Karpas-422 (cell line): ENCODE measurements at places on chromosomes 5 and 9.

DNA sequence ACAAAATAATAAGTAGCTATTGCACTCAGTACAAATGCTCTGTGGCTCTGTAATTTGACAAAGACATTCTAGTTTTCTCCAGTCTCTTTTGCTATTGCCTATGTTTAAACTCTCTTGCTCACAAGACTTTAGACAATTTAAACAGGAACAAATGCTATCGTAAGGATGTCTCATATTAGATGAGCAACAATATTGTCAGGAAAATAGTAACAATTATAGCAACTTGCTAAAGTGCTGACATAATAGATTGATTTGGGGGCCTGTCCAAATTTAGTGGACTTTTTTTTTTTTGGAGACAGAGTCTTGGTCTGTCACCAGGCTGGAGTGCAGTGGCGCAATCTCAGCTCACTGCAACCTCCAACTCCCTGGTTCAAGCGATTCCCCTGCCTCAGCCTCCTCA, 11.8 kb downstream of the KIF2A start:
- no peak overlapping the region for H3K4me3 ChIP-seq
- no peak overlapping the region for H3K27ac ChIP-seq
- peaks cover 14% of the 10 kb centered on the region for H3K4me1 ChIP-seq
- no peak for DNase-seq
- H3K27me3 ChIP-seq: no peaks in the 10 kb centered on the region

GRCh38 chr5:25458628-25459027, 813.9 kb upstream of the CDH10 start:
- no peak for DNase-seq
- no peaks in the 10 kb centered on the region for H3K27me3 ChIP-seq
- no peaks in the 10 kb centered on the region for H3K4me1 ChIP-seq
- no peak overlapping the region for H3K27ac ChIP-seq

GRCh38 chr9:136862849-136863622, 3.1 kb downstream of the EDF1 start:
- peaks cover 6% of the 10 kb centered on the region; the same call in 1 of the 2 replicates for H3K36me3 ChIP-seq
- peaks cover 19% of the 10 kb centered on the region for H3K4me1 ChIP-seq
- H3K27ac ChIP-seq: no peak overlapping the region
- H3K27me3 ChIP-seq: no peaks in the 10 kb centered on the region
- DNase-seq: no peak

DNA sequence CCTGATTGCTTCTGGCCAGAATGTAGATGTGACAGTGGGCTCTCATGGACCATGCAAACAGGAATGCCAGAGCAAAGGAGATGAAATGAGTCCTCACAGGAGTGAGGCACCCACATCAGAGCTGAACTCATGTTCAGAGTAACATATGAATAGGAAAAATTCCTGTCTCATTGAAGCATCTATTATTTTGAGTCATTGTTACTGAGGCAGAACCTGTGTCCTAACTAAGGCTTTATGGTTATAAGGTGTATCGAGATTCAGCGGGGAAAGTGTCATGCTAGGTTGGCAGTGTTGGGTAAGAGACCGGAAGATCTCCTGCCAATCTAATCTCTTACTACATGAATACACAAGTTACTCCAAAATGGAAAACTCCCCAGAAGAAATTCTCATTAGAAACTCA, 304.1 kb downstream of the TRPM3 start:
- no peak for DNase-seq
- no peak overlapping the region for H3K4me3 ChIP-seq
- H3K36me3 ChIP-seq: no peaks in the 10 kb centered on the region
- no peaks in the 10 kb centered on the region for H3K4me1 ChIP-seq
- H3K27ac ChIP-seq: no peak overlapping the region
- no peaks in the 10 kb centered on the region for H3K27me3 ChIP-seq

- H3K4me1 ChIP-seq: no peaks in the 10 kb centered on the region
- H3K27ac ChIP-seq: no peak overlapping the region
- H3K36me3 ChIP-seq: no peaks in the 10 kb centered on the region
- no peak for DNase-seq
- H3K27me3 ChIP-seq: no peaks in the 10 kb centered on the region
Measured at GRCh38 chr9:84667571-84668195, 1.8 kb upstream of the NTRK2 start.

DNA sequence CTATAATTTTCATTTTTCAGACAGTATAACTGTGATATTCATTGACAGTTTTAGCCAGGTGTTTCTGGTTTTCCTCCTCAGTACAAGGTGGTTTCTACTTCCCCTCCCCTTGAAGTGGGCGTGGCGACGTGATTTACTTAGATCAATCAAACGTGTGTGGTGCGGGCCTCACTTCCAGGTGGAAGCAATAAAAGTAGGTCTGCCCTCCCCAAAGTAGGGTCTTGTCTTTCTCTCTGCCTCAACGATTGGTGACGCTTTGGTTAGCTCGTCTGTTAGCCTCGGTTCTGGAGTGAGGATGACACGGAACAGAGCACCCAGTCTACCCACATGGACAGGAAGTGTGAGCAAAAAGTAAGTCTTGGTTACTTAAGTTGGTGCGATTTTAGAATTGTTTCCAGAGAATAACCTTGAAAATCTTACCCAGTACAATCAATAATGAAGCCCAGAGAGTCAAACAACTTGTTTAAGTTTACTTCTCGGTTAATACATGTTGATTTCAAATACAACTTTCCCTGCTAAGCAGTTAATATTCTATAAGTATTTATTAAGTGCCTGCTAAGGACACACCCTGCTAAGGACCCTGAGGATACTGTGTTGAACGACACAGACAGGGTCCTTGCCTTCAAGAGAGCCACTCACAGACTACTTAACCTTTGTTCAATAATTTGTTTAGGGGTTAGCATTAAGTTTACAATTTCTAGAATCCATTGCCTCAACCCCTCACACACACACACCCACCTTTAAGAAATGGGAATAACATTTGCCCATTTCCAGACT, 48.4 kb downstream of the COX7C start:
- H3K36me3 ChIP-seq: no peaks in the 10 kb centered on the region
- DNase-seq: no peak
- H3K4me1 ChIP-seq: no peaks in the 10 kb centered on the region
- H3K27ac ChIP-seq: no peak overlapping the region

GRCh38 chr9:113205861-113206260, 15.2 kb downstream of the FKBP15 start:
- H3K36me3 ChIP-seq: peaks cover 64% of the 10 kb centered on the region
- H3K27me3 ChIP-seq: no peaks in the 10 kb centered on the region
- DNase-seq: peak; percentile 12
- no peak overlapping the region for H3K4me3 ChIP-seq

GRCh38 chr9:130315446-130316226, 50.1 kb downstream of the HMCN2 start:
- H3K27ac ChIP-seq: no peak overlapping the region
- no peak overlapping the region for H3K4me3 ChIP-seq
- H3K27me3 ChIP-seq: no peaks in the 10 kb centered on the region
- no peak for DNase-seq

DNA sequence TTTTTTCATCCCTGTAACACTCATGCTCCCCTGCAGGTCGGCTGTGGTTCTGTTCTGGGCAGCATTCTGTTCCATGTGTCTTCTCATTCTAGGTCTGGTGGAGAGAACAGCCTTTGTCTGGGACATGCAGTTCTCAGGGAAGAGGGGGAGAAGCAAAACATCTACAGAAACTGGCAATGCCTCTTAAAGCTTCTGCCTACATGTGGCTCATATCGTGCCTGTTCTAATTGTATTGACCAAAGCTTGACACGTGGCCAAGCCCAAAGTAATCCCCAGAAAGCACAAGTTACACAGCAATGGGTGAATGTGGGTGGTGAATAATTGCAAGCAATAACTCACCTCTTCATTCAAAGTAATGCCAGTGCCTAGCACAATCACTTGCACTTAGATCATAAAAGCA, 218.2 kb upstream of the IL12B start:
- H3K27me3 ChIP-seq: no peaks in the 10 kb centered on the region
- no peaks in the 10 kb centered on the region for H3K4me1 ChIP-seq
- no peak overlapping the region for H3K4me3 ChIP-seq
- H3K27ac ChIP-seq: no peak overlapping the region
- H3K36me3 ChIP-seq: no peaks in the 10 kb centered on the region

DNA sequence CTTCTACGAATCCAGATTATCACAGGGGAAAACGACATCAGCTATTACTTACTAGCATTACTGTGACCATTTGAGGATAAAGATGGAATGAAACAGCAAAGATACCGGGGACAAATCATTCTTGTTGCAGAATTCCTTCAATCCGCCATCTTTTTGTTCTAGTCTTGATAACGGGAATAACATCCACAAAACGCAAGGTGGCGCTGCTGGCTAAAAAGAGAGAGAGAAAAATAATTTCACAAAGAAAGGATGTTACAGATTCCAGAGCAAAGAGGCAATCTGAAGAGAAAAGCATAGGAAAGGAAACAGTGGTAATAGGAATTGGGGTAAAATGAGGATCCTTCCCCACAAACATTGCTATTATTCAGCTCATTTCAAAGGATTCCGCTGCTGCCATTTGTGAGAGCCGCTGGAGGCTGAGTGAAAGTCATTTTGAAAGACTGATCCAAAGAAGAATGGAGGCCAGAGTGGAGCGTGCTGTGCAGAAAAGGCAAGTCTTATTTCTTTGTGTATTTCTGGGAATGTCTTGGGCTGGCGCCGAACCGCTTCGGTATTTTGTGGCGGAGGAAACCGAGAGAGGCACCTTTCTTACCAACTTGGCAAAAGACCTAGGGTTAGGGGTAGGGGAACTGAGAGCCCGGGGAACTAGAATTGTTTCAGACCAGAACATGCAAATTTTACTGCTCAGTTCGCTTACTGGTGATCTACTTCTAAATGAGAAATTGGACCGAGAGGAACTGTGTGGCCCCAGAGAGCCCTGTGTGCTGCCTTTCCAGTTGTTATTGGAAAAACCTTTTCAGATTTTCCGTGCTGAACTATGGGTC, at the start of gene PCDHB7:
TSS of gene PCDHB7 (plus strand) at position 264 of the 824 bp plus-strand sequence. CDS start at position 456, 192 bp downstream.
- peak; percentile 80 for DNase-seq
- no peaks in the 10 kb centered on the region for H3K27me3 ChIP-seq
- peaks cover 6% of the 10 kb centered on the region for H3K4me1 ChIP-seq
- H3K27ac ChIP-seq: no peak within 1 kb of the TSS
- H3K36me3 ChIP-seq: no peaks in the 10 kb centered on the region

DNA sequence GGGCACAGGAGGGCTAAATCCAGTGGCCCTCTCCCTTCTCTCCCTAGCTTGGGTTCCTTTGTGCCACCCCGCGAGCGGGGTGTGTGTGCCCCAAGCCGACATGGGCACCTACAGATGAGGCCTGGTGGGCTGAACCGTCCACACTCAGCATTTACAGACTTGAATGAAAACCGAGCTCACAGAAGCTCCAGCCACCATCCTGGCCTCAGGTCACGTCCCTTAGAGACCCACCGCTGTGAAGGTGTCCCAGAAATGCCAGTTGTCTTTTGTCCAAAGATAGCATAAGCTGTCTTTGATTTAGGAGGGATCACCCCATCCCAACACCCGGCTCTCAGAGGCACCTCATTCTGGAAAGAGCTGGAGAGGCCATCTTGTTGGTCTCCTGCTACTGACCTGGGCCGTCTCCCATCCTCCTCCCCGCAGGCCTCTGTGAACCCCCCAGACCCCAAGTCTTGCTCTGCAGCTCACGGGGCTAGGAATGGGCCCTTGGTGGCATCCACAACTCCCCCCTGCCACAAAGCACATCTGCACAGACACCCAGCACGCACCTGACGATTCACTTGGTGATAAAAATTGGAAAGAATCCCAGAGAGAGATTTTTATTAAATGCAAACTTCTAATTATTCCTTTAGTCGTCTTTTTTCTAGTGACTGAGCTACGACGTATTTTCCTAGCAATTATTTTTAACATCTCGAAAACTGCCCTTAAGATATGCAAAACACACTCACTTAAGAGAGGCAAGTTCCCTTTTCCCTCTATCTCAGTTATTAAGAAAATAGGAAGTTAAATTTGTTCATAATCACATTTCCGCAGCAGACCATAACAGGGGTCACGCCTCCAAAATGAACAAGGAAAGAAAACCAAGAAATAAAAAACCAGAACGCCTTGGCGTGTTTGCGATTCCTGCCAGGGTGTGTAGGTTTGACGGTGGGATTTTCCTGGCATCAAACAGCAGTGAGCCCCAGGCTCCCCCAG, 80.5 kb upstream of the LMX1B start:
- peaks cover 55% of the 10 kb centered on the region for H3K4me1 ChIP-seq
- peak; percentile 90 for DNase-seq
- peak overlapping the region; percentile 83 for H3K27ac ChIP-seq
- H3K27me3 ChIP-seq: no peaks in the 10 kb centered on the region

GRCh38 chr5:540071-540905, 16.0 kb upstream of the SLC9A3 start:
- DNase-seq: no peak
- no peak overlapping the region for H3K27ac ChIP-seq
- H3K27me3 ChIP-seq: no peaks in the 10 kb centered on the region

DNA sequence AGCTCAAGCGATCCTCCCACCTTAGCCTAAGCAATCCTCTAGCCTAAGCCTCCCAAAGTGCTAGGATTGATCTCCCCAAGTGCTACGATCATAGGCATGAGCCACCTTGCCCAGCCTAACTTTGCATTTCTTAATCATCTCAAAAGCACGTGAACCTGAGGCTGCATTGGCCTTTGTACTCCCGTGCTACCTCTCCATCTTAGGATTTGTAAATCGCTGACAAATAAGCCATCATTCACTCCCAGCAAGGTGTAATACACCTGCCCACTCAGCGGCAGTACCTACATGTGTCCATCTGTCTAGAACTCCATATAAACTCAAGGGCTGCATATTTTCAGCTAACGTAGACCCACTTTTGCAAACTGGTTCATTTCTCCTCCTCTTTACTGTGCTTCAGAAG, 2.8 kb downstream of the ANKH start:
- H3K27me3 ChIP-seq: no peaks in the 10 kb centered on the region
- no peaks in the 10 kb centered on the region for H3K36me3 ChIP-seq
- H3K27ac ChIP-seq: no peak overlapping the region
- H3K4me3 ChIP-seq: no peak overlapping the region
- peaks cover 21% of the 10 kb centered on the region for H3K4me1 ChIP-seq

DNA sequence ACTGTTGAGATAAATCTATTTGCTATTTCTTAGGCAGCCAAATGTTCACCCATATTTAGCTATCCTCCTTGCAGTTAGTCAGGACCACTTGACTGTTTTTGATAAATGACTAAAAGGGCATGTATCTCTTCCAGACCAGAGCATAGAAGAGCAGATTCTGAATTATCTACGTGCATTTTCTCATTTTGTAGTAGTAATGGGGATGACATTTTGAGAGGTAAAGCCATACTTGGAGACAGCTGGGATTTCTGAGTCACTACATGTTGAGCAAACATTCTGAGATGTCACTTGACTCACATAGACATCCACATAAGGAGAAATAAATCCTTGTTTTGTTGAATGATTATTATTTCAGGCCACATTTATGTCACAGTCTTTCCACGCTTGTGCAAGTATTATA, 297.6 kb downstream of the CDH10 start:
- H3K4me3 ChIP-seq: no peak overlapping the region
- no peaks in the 10 kb centered on the region for H3K4me1 ChIP-seq
- no peaks in the 10 kb centered on the region for H3K27me3 ChIP-seq
- no peak overlapping the region for H3K27ac ChIP-seq
- no peaks in the 10 kb centered on the region for H3K36me3 ChIP-seq
- no peak for DNase-seq

GRCh38 chr5:32499261-32499660, 54.7 kb upstream of the ZFR start:
- H3K4me3 ChIP-seq: no peak overlapping the region
- H3K27ac ChIP-seq: no peak overlapping the region

DNA sequence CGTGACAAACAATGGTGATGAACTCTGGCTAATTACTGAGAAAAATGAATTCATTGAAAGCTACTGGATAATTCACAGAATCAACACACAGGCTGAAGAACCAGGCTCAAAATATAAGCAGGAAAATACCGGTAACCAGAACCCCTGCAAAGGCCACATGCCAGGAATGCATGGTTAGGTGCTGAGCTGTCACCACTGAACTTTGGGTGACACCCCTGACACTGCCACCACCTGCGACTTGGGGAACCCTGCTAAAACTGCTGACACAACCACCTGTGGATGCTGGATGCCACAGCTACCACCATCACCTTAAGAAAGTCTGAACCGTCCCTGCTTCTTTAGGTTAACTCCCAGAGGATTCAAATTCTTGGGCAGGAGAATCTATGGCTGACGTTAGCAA, 72.0 kb upstream of the NR4A3 start:
- no peak overlapping the region for H3K27ac ChIP-seq
- H3K36me3 ChIP-seq: no peaks in the 10 kb centered on the region
- H3K27me3 ChIP-seq: no peaks in the 10 kb centered on the region
